Kidney (tissue), 22 donors: ENCODE measurements at places on chromosomes 16 and 17. TPM values are rescaled to one million over a fixed set of nuclear protein-coding genes. Genes with fewer than 3 reads are reported as not detected.

The CCL7 gene
- total RNA-seq, result not detected

The RDM1 gene
- total RNA-seq, result not detected

The MFAP4 gene
- total RNA-seq, result 51.1 TPM

The SOST gene
- total RNA-seq, result 0.09 TPM

The VPS4A gene
- total RNA-seq, result 38.6 TPM

The PLD6 gene
- 3.7 TPM for total RNA-seq

The OTOA gene
- 0.13 TPM for total RNA-seq

The BCO1 gene
- total RNA-seq, result 3.0 TPM

The C16orf95 gene
- total RNA-seq, result 2.5 TPM

The ENO3 gene
- total RNA-seq, result 6.9 TPM

The MSL1 gene
- 75.4 TPM for total RNA-seq

The SDR42E2 gene
- not detected for total RNA-seq

The KCNAB3 gene
- total RNA-seq, result 3.9 TPM

The PRSS36 gene
- total RNA-seq, result 4.1 TPM

The COQ7 gene
- 32.5 TPM for total RNA-seq

The NFATC2IP gene
- total RNA-seq, result 31.0 TPM

The WNT3 gene
- 0.38 TPM for total RNA-seq

The RCVRN gene
- total RNA-seq, result not detected

The TVP23C gene
- total RNA-seq, result 19.0 TPM

The SULT1A1 gene
- 20.7 TPM for total RNA-seq

The SLC5A11 gene
- total RNA-seq, result 1.2 TPM

The GGA3 gene
- 49.2 TPM for total RNA-seq

The TBC1D26 gene
- not detected for total RNA-seq

The UBB gene
- 1,214 TPM for total RNA-seq

The UBALD2 gene
- 54.3 TPM for total RNA-seq

The GGT6 gene
- 16.8 TPM for total RNA-seq

The SMIM36 gene
- not detected for total RNA-seq

The HOXB7 gene
- total RNA-seq, result 45.4 TPM

The ENPP7 gene
- total RNA-seq, result 0.94 TPM

The PPP1R27 gene
- total RNA-seq, result not detected

The UTS2R gene
- not detected for total RNA-seq

The CMTM1 gene
- total RNA-seq, result 4.6 TPM

The MYH3 gene
- total RNA-seq, result 2.9 TPM

The IGF2BP1 gene
- 1.3 TPM for total RNA-seq

The NPIPA5 gene
- 11.0 TPM for total RNA-seq

The IGSF6 gene
- 8.1 TPM for total RNA-seq

The GAS7 gene
- 20.5 TPM for total RNA-seq

The CCDC144A gene
- 7.6 TPM for total RNA-seq

The WDR90 gene
- total RNA-seq, result 51.6 TPM

The CRYBA1 gene
- not detected for total RNA-seq

The TUBD1 gene
- total RNA-seq, result 11.9 TPM

The RGS9 gene
- total RNA-seq, result 4.2 TPM

The HSD17B2 gene
- 0.79 TPM for total RNA-seq

The ALOX15B gene
- total RNA-seq, result 8.0 TPM

The CCR7 gene
- total RNA-seq, result 7.1 TPM

The KRT23 gene
- total RNA-seq, result 4.2 TPM

The CHST5 gene
- 0.13 TPM for total RNA-seq

The TBC1D3L gene
- 15.9 TPM for total RNA-seq

The NDRG4 gene
- total RNA-seq, result 5.7 TPM

The MT1M gene
- 27.9 TPM for total RNA-seq

The KRTAP4-9 gene
- total RNA-seq, result not detected

The KRTAP3-2 gene
- not detected for total RNA-seq

The VAT1L gene
- 0.85 TPM for total RNA-seq

The SLFN14 gene
- 0.09 TPM for total RNA-seq

The GRIN2A gene
- 6.5 TPM for total RNA-seq

The KRT20 gene
- total RNA-seq, result not detected

The KRT12 gene
- not detected for total RNA-seq
